ENCODE measurements at places on chromosomes 12 and 14. TPM values are rescaled to one million over a fixed set of nuclear protein-coding genes. Genes with fewer than 3 reads are reported as not detected.

DNA sequence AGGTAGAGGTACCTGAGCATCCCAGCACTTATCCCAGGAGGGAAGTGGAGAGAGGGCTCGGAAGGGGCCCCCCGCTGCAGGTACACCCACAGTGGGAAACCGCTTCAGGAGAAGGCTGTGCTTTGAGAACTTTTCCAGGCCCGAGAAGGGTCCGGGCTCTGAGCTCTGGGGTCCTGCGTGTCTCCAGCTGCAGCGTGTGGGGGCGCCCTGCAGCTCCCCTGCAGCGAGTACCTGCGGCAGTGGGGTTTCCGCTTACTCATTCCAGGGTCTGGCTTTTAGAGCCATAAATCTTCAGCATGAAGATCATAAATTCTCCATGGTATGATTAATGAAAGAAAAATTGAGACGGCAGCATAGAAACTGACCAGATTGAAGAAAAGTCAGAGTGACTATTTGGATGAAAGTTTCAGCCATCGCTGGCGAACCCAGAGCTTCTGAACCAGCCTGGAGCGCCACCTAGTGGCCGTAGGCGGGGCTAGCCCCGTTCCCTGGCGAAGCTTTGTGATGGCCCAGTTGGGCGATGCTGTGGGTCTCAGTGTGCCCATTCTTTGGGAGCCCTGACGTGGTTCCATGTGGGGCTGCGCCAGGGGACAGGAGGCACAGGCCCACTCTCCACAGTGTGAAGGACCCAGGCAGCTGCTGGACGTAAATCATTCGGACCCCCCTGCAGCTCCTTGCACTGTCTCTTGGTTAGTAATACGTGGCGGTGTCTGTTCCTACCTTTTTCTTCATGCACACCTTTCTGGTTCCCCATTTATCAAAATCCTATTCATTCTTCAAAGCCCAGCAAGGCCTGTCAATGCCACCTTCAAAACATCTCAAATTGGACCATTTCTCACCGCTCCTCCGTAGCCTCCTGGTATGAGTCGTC, 198.2 kb downstream of the TSPAN9 start:
- peak; percentile 79 for DNase-seq

DNA sequence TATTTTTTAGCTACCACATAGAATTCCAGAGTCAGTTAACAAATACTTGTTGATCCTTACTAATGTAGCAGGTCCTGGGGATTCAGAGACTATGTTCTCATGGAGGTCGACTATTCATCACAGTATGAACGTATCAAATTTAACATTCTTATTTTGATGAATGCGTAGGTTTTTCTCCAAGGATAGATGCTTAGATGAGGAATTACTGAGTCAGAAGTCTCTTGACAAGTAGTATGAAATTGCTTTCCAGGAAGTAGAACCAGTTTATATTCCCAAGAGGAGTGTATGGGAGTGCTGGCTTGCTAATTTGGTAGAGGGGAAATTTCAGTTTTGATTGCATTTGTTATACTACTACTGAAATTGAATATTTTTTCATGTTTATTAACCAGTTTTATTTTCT, 42.8 kb upstream of the CRADD start:
- no peak for DNase-seq

Gene CMKLR1
- total RNA-seq, result 2.5 TPM

Gene MANSC1
- 62.8 TPM for total RNA-seq

Gene WNT5B
- 4.5 TPM for total RNA-seq

Gene PDZRN4
- 0.12 TPM for total RNA-seq

DNA sequence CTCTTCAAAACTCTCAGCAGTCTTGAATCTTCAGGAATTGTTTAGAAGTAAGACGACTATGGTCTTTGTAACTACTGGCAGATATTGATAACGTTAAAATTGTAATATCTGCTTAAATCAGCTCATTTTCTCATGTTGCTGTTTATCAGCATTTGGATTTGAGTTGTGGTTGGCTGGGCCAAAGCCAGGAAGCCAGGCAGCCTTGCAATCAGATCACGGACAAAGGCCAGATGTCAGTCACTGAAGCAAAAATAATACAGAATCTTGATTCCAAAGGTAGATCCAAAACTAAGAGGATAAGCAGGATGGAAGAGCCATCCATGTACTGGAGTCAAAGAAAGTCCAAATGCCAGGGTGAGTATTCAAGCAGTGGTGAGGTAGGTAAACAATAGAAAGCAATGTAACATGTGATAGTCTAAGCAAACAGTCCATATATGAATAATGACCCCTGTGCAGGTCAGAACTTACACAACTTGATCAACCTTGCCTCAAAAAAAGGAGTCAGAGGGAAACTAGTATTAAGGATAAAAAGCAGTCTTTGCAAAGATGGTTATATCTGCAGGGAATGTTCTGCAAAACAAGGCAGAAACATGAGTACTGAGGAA, 95.8 kb upstream of the RAP1B start:
- no peak for DNase-seq

- no peak for DNase-seq
These were observed 133.6 kb downstream of the TTLL5 start for GRCh38 chr14:75794615-75795038.

DNA sequence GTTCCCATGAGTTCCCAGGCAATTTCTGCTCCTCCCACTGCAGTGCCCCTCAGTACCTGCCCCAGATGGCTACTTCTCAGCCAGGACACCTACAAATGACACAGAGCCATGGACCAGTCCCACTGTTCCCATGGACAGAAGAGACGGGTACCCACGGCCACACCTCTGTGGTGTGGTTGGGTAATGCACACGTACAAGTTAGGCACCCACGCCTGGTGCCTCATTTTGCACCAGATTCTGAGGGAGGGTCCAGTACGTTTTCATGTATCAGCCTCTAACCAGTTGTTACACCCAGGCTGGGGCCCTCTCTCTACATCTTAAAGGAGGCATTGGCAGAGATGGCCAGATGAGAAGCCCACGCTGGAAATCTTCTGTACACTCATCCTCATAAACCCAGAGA, 114.0 kb downstream of the DICER1 start:
- no peak for DNase-seq

Gene MAX
- total RNA-seq, result 137 TPM

Gene CYP46A1
- 0.09 TPM for total RNA-seq

DNA sequence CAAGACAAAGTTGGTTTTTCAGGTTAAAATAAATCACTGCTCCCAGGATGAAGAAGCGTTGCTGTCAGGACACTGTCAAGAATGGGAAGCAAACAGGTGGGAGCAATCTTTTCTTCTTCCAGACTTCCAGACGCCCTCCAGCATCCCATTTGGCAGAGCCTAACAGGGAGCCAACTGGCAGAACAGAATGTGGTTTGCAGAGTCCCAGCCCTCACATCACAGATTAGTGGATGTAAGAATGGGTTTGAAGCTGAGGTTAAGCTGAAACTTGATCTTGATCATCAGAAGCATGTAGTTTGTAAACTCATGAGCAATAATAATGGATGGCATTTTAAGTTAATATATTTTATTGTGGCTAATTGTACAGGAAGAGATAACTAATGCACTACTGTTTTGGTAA, 636.4 kb downstream of the SLC6A15 start:
- no peak for DNase-seq

Gene DLGAP5
- 4.0 TPM for total RNA-seq

GRCh38 chr12:18468246-18469075, 207.1 kb downstream of the PIK3C2G start:
- DNase-seq, result no peak

GRCh38 chr14:74913986-74914573, 9.0 kb downstream of the RPS6KL1 start:
- peak; percentile 52 for DNase-seq
